ENCODE measurements at places on chromosomes 4 and X. TPM values are rescaled to one million over a fixed set of nuclear protein-coding genes. Genes with fewer than 3 reads are reported as not detected.

Gene AKAP14
- total RNA-seq: not detected

Gene H2BW2
- total RNA-seq: not detected

Gene DCLK2
- total RNA-seq: 2.5 TPM

Gene USP46
- total RNA-seq: 7.0 TPM

Gene GRPR
- not detected for total RNA-seq

Gene GYPE
- total RNA-seq: 1.7 TPM

Gene ARHGEF6
- 73.3 TPM for total RNA-seq
